ENCODE measurements at places on chromosomes 11 and 22.

DNA sequence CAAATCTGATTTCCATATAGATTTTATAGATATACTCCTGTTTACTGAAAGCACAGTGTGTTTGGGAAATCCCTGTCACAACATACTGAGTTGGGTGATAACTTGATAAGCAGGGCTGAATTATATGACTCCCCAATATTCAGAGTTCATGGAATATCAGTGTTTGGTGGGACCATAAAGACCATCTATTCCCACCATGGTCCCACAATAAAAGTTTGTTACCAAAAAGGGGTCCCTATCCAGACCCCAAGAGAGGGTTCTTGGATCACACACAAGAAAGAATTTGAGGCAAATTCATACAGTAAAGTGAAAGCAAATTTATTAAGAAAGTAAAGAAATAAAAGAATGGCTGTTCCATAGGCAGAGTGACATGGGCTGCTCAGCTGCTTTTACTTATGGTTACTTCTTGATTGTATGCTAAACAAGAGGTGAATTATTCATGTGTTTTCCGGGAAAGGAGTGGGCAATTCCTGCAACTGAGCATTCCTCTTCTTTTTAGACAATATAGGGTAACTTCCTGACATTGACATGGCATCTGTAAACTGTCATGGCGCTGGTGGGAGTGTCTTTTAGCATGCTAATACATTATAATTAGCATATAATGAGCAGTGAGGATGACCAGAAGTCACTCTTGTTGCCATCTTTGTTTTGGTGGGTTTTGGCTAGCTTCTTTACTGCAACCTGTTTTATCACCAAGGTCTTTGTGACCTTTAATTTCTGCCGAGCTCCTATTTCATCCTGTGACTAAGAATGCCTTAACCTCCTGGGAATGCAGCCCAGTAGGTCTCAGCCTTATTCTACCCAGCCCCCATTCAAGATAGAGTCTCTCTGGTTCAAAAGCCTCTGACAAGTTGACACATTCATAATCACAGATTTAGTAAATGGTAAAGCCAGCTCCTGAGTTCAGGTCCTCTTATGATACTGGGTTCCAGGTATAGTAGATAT, 240.6 kb upstream of the PDGFD start:
- no peak for DNase-seq

DNA sequence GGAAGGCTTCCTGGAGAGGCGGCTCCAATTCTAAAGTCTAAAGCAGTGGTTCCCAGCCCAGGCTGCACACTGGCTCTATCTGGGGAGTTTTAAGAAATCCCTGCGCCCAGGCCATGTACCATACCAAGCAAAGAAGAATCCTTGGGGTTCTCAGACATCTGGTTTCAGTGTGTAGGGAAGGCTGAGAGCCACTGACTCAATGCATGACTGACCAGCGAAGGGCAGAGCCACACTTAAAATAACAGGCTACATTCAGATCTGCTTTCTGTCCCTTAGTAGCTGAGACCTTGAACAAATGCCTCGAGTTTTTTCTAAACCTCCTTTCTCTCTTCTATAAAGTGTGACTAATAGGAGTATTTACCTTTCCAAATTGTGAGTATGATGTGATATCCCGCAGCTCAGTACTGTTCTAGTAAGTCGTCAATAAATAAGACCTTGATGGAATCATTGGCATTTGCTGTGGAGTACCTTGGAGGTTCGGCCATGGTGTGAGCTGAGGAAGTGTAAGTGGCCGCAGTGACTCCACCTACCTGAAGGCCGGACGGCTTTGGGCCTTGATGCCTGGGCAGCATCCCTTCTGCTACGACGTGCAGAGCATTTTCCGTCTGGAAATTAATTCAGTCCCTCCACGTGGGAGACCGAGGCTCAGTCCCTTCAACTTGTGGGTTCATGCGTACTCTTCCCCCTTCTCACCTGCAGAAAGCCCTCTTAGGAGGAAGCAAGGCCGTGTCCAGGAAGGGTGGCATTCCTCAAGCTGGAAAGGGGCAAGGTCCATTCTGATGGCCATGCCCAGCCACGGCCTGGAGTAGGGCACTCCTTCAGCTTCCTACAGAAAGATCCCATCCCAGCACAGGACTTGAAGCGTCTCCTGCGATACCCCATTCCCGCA, 25.1 kb downstream of the GLB1L2 start:
- DNase-seq = no peak

- no peak for DNase-seq
These were observed 481 bp downstream of the ANGPTL5 start for GRCh38 chr11:101915791-101916291.

- DNase-seq = no peak
These were observed 20.9 kb upstream of the NARS2 start for GRCh38 chr11:78595436-78596130.

- no peak for DNase-seq
These were observed 22.3 kb upstream of the MICAL2 start for GRCh38 chr11:12088047-12088481.

- no peak for DNase-seq
These were observed 62.7 kb downstream of the LIF start for GRCh38 chr22:30183861-30184278.

- no peak for DNase-seq
These were observed 35.0 kb upstream of the MOB2 start for GRCh38 chr11:1521382-1522080.

DNA sequence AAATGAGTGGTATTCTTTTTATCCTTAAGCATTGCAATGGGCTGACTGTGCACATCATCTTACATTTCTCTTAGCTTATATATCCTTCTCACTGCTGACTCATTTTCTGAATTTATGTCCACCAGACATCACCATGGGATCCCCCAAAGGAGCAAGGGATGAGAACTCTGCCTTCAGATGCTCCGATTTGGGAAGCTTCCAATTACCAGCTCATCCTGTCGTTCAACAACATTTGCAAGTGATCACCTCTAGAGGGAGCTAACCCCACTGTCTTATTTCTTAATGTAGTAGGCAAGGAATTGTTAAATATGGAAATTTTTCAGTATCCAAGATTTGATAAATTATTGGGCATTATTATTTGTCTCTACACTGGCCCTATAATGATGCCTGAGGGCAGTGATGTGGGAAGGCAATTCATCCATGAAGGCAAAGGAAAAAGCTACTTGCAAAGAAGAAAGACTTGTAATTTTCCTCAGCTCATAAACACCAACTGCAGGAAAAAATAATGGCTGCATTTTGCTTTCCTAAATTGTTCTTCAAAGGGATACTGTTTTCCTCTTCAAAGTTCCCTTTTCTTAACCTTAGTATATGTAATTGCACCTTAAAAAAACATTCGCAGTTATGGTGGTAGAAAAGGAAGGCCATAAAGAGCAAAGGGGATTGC, 102.4 kb upstream of the FSHB start:
- peak; percentile 12 for DNase-seq

- DNase-seq = no peak
These were observed 1.6 kb upstream of the IRF7 start for GRCh38 chr11:617199-617911.

DNA sequence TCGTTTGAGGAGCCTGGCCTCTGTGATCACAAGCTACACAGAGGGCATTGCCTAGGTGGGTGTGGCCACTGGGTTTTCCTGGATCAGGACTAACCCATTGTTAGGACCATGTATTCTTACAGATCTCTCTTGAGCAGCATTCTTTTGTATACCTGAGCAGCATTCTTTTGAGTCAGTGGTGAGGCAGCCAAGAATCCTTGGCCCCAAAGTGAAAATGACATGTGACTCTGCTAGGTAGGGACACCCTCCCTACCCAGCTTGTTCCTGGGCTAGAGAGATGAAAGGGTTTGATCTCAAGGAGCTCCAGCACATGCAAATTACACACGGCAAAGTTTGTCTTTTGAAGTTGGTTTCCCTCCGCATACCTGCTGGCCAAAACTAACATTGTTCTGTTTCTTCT, 55.0 kb upstream of the HORMAD2 start:
- no peak for DNase-seq

DNA sequence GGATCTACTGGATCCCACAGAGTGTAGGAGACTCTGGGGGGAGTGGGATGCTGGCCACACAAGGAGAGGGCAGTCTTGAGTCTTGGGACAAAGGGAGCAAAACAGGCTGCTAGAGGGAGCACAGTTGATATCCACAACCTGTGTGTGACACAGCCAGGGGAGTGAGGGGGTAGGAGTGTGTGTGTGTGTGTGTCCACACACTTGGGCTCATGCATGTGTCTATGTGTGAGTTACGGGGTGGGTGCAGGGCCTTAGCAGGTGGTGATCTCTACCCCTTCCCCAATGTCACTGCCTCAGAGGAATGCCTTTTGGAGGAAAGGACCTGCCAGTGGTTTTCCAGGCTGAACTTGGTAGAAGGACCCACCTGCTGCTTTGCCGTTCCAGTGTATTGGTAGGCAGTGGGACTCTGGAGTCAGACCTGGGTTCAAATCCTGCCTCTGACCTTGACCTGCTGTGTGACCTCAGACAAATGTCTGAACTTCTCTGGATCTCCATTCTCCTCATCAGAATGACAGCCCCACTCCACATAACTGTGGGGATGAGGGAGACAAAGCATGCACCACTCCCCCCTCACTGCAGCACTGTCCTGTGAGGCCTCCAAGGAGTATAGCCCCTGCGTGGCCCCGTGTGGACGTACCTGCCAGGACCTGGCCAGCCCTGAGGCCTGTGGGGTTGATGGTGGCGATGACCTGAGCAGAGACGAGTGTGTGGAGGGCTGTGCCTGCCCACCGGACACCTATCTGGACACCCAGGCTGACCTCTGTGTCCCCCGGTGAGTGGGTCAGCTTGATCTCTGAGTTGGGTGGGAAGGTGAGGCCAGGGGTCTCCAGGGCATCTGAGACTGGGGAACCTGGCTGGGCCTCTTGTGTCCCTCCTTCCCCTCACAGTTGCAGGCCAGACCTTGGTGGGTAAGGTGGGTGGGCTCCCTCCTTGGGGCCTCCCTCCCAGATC, 27.4 kb downstream of the OTOG start:
- no peak for DNase-seq

DNA sequence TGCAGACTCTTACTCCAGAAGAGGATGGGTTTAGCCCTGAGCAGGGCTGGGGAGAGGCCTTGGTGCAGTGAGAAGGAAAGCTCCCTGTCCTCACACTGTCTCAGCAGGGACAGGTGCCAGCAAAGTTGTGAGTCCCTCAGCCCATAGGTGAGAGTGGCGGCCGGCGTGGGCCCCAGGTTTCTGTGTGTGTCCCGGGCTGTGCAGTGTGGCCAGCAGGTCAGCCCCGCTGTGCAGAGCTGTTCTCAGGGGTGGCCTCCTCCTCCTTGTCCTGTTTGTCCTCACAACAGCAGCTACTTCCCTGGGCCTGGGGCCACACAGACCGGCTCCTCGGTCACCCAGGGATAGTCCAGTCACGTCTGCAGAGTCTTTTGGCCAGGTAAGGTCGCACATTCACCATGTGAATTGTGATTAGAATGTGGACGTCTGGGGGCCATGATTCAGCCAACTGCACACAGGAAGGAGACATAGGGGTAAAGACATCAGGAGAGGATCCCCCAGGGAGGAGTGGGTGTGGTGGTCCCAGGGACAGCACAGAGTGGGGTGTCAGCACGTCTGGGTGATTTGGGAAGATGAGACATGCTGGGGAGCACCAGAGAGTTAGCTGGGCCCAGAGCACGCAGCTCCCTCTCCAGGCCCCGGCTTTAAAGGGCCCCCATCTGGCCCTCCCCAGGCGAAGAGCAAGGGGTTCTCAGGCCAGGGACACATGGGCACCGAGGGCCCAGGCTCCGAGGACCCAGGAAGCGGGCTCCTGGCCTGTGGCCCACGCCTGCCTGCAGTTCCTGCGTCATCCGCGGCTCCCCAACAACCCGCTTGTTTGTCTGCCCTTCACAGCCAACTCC, 81.6 kb downstream of the MYEOV start:
- DNase-seq = no peak

DNA sequence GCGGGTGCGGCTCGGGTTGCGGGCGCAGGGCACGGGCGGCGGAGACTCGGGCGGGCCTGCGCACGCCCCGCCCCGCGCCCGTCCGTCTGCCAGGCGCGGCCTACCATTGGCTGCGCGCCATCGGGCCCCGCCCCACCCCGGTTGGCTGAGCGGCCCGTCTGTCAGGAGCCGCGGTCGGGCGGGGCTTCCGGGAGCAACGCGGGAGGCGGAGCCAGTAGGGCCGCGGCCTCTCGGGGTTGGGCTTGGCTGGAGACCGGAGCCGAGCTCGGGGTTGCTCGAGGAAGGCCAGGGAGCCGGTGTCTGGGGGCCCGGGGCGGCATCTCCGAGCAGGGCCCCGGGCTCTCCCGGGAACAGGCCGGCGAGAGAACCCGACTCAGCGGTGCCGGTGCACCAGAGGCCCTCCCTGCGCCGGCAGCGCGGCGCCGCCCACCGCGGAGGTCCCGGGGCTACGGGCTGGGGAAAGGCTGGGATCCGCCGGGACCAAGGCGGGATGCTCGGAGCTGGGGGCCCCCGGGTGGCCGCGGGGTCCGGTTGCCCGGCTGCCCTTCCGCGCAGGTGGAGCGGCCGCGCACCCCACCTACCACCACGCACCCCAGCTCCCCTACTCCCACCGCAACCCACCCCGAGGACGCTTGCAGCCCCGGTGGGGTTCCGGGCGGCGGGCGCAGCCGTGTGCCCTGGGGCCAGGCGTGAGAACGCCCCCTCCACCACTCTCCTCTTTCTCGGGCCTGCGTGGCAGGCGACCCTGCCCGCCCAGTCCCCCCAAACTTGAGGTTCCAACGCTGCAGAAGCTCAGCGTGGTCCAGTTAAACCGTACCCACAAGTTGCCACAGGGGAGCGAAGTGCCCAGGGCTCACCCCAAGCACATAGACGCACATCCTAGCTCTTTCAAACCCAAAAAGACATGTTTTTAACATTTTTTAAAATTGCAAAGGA, at the start of gene HRAS:
HRAS (minus strand) TSS at position 58 of the 936 bp plus-strand sequence.
- peak; percentile 86 for DNase-seq

- no peak for DNase-seq
These were observed 187.7 kb downstream of the EFCAB6 start for GRCh38 chr22:43624144-43624998.

GRCh38 chr11:115180272-115180671, 323.9 kb downstream of the CADM1 start:
- no peak for DNase-seq

DNA sequence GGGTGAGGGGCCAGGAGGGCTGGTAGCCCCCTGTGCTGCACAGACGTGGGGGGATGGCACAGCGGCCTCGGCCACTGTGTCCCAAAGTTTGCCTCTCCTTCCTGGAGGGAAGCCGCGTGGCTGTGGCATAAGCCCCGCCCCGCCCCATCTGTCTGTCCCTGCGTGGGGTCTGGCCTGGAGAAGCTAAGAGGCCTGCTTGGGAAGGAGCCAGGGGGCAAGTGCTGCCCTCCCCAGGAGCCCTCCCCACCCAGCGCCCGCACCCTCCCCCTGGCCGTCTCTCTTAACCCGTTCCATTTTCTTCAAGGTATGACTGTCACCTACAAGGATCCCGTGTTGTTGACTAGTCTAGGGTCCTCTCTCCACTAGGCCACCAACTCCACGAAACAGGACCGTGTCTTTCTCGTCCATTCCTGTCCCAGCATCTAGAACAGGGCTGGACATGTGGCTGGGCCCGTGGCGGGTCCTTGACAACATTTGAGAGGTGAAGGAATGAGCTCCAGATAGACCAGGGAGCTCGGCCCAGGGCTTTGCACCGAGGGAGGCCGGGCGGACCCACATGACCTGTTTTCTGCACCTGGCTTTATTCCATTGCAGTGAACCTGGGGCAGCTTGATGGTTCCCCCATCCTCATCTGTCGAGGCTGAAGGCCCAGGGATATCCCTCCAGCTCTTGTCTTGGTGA, 428.0 kb downstream of the TBC1D22A start:
- no peak for DNase-seq

GRCh38 chr11:2385156-2386151, 8.3 kb downstream of the CD81 start:
- DNase-seq = no peak

Measured in HCT116 (cell line).